Activated CD4-positive, alpha-beta T cell treated with anti-CD3 and anti-CD28 coated beads for 36 hours (primary cell): ENCODE measurements at places on chromosomes 16 and 17. TPM values are rescaled to one million over a fixed set of nuclear protein-coding genes. Genes with fewer than 3 reads are reported as not detected.

DNA sequence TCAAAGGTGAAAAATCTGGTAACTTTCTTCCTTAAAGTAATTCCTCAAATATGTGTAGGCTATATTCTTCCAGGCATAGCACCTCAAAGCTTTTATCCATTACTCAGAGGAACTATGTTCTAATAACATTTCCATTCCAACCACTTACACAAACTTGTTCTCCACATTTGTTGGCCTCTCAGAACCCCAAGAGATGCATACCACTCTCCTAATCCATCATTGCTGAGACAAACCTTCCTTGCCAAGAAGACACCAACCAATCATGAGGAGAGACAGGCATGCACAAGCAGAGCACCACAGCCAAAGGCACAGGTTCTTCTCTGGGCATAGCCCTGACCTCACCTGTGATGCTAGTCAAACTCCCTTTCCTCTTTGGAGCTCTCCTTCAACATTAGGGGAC lies 20.9 kb downstream of the CDH11 start:
- DNase-seq = no peak

- DNase-seq = no peak
Measured at GRCh38 chr16:4115949-4116318, 308 bp downstream of the ADCY9 start.

DNA sequence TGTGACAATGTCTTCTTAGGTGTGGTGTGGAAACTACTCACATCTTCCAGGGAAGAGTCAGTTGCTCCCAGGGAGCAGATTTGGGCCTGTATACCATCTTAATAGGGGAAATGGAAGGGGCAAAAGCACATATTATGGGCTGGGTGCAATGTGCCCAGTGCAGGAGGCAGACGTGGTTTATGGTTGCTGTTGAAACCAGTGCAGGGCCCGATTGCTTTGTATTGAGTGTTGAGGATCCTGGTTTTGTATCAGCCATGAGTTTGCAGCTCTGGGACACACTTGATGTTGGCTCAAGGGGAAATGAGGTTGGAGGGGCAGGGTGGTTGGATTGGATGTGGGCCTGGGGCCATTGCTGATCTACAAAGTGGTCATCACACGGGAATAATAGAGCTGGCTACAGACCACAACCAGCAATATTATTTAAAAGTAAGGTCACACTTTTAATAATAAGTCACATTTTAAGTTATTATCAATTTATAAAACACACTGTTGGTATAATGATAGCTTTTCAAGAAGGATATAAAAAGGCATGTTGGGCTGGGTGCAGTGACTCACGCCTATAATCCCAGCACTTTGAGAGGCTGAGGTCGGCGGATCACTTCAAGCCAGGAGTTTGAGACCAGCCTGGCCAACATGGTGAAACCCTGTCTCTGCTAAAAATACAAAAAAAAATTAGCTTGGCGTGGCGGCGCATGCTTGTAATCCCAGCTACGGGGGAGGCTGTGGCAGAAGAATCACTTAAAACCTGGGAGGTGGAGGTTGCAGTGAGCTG lies 302.4 kb downstream of the SEC14L1 start:
- no peak for DNase-seq

DNA sequence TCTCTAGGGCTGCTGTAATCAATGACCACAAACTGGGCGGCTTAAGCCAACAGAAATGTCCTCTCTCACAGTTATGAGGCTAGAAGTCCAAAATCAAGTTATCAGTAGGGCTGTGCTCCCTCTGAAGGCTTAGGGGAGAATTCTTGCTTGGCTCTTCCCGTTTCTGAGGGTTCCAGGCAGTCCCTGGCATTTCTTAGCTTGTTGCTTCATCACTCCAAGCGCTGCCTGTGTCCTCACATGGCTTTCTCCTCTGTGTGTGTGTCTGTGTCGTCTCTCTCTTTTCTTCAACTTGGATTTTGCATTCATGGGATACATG lies 13.7 kb upstream of the CDC42EP4 start:
- no peak for DNase-seq

DNA sequence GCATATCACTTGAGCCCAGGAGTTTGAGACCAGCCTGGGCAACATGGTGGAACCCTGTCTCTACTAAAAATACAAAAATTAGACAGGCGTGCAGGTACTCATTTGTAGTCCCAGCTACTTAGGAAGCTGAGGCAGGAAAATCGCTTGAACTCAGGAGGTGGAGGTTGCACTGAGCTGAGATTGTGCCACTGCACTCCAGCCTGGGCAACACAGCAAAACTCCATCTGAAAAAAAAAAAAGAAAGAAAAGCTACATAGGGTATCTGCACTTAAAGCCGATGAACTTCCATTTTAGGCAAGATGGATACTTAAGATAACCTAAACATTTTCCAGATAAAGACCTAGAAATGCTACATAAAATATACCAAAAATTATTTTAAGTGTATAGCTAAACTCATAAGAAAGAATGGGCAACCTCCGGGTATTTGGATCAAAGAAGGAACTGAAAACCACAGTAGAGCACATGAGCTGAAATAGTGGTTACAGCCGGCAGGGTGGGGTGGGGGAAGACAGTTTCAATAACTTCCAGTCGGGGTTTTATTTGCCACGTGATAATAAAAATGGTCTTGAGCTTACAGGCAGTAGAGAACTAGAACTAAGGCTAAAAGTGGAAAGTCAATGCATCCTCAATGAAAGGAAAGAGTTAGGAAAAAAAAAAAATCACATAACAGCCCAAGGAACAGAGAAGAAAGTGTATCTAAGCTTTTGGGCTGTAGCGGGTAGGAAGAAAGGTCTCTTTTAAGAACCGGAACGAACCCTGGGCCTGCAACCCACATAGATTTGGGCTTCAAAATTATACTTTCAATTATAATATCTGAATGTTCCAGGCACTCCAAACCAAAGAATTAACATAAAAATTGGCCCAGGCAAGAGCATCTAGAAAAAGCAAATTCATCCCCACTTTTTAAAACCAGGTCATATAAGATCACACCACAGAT lies 53.1 kb downstream of the CFDP1 start:
- peak; percentile 49 for DNase-seq

DNA sequence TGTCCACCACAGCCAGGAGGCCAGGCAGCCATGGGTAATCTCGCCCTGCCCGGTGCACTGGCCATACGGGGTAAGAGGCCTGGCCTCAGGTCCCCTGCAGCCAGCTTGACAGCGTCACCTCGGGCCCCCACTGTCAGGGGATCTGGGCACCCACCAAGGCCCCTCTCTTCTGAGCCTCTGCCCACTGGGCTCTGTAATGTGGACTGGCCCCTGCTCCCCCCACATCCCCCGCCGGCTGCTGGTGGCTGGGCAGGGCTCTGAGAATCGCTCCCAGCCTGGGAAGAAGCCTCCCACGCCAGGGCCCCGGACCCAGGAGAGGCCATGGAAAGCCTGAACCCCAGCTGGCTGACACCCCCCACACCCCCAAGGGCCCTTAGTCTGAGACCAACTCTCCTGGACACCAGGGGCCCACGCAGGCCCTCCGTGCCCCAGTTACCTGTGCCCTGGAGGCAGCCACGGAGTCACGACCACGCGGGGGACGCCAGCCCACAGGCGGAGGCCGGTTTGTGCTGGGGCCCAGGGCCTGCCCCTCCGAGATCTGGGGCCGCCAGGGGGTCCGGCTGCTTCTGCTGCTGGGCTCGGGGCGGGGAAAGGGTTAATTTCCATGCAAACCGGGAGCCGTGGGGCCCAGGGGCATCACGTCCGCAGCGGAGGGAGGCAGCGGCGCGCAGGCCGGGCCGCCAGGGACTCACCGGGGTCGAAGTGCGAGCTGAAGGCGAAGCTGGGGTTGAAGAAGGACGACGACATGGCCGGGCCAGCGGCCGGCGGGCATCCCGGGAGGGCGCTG lies at the start of gene PVALEF:
Gene PVALEF, plus strand, starts transcription at position 262 of the 787 bp plus-strand sequence. CDS start 15,720 bp downstream, outside the sequence.
- DNase-seq = no peak

- DNase-seq = peak; percentile 93
Measured at GRCh38 chr16:48156790-48157209, 1.0 kb upstream of the ABCC12 start.

DNA sequence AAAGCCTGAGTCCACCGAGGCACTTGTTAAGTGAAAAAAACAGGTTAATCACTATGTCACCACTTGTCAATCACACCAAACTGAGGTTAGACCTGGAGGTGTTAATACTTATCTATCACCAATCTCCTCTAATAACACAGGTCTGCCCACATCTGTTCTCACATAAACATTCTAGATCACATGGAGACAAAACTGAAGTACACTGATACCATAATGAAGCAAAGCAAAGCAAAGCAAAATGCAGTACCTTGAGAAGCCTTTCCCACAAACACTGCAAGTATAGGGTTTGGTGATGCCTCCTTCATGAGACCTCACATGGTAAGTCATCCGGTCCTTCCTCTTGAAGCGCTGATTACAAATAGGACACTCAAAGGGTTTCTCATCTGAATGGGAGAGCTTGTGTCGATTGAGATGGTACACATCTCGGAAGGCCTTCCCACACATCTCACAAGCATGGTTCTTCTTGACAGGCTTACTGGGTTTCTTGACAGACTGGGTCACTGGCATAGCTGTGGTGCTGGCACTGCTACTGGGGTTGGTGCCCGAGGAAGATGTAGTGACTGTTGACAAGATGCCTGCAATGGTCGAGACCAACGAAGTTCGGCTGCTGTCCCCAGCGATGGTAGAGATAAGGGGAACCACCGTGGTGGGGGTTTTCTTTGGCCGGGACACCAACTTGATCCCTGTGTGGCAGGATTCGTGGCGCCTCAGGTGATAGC lies 5.4 kb downstream of the VEZF1 start:
- DNase-seq = no peak

DNA sequence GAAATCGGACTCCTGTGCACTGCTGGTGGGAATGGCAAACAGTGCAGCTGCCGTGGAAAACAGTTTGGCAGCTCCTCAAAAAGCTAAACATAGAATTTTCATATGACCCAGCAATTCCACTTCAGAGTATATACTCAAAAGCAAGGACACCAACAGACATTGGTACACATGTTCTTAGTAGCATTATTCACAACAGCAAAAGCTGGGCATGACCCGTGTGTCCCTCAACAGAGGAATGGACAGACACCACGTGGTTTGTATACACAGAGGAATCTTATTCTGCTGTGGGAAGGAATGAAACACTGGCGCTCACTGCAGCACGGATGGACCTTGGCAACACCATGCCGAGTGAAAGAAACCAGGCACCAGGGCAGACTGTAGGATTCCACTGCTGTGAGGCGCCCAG lies 16.0 kb downstream of the NPTX1 start:
- no peak for DNase-seq

- DNase-seq = peak; percentile 57
Measured at GRCh38 chr17:11598274-11599221, at the start of gene DNAH9. Gene DNAH9 (plus strand): TSS chr17:11598470. CDS start chr17:11598499, 29 bp downstream.

GRCh38 chr17:75440738-75441448 lies 15.5 kb upstream of the TMEM94 start:
- DNase-seq = no peak

DNA sequence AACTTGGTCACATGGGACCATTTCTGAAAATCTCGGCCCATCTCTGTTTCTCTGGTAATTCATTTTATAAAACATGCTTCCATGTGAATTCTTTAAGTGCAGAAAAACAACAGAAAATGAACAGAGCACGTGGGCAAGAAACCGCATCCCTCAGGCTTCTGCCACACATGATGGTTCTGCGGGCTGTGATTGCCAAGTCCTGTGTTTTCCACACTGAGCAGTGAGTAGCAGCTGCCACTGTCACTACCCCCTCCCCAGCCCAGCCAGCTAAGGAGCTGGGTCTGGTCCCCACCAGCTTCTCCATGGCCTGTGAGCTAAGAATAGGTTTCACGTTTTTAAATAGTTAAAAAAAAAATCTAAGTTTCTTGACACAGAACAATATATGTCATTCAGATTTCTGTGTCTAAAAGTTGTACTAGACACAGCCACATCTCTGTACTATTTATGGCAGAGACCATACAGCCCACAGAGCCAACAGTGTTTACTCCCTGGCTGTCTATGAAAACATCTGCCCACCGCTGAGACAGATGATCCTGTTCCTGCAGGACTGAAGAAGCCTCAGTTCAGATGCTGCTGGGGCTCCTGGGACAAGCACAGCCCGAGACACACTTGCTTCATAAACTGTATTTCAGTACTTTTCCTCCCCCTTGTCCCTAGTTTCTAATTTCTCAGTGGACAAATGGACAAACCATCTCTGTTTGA lies 41.5 kb downstream of the USP22 start:
- no peak for DNase-seq

GRCh38 chr17:67312265-67312664 lies 54.1 kb downstream of the PSMD12 start:
- DNase-seq = no peak

DNA sequence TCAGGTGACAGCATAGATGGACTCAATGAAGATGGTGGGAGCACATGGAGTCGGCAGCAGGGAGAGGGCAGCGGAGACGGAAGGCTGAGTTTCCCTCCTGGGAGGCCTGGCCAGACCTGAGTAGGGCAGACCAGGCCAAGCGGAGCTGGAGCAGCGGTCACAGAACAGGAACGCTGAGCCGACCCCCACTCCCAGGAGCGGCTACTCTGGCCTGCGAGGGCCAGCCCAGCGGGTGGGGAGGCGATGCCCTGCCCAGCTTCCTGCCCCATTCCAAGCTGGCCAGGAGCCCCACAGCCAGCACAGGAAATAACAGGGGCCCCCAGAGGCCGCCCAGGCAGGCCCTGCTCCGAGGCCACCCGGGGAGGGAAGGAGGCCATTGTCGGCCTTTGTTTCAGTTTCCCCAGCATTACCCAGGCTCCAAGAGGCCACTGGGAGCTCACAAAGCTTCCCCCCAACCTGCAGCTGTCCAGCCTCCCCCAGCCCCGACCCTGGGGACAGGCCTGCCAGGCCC lies 79.8 kb downstream of the ZNF423 start:
- DNase-seq = no peak

DNA sequence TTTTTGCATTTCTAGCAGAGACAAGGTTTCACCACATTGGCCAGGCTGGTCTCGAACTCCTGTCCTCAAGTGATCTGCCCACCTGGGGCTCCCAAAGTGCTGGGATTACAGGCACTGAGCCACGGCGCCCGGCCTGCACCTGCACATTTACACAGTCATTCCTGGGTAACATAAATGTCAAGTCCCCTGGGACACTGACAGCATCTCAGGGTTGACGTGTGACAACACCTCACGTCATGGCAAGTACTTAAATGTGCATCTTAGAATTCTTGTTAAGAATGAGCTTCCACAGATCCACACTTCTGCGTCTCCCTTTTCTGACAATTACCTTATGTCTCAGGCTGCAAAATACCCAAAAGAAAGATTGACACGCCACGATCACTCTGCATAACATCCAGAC lies 80.5 kb downstream of the ABR start:
- DNase-seq = no peak

- DNase-seq = no peak
Measured at GRCh38 chr17:8137645-8138373, 13.9 kb upstream of the HES7 start.

The NPIPB8 gene
- total RNA-seq = not detected

The PERCC1 gene
- total RNA-seq = not detected

The RHBDF2 gene
- total RNA-seq = 28.4 TPM

The TPPP3 gene
- total RNA-seq = not detected

The SDR42E2 gene
- not detected for total RNA-seq
